Glutamatergic neuron (in vitro differentiated cells): ENCODE measurements at places on chromosomes 4 and X. TPM values are rescaled to one million over a fixed set of nuclear protein-coding genes. Genes with fewer than 3 reads are reported as not detected.
A peak's percentile ranks its signal among the peaks of the same experiment; 100 is the strongest.

The AKAP4 gene
- total RNA-seq = not detected

- H3K27me3 ChIP-seq = peaks cover 5% of the 10 kb centered on the region
- no peak overlapping the region for H3K4me3 ChIP-seq
- no peaks in the 10 kb centered on the region for H3K36me3 ChIP-seq
- peak overlapping the region; percentile 6 for H3K27ac ChIP-seq
These were observed 16.1 kb upstream of the PPP2R3B start for GRCh38 chrX:402857-403256.

The SHOX gene
- 0.22 TPM for total RNA-seq

The HSFX4 gene
- not detected for total RNA-seq

- H3K27ac ChIP-seq = no peak overlapping the region
- no peaks in the 10 kb centered on the region for H3K36me3 ChIP-seq
- no peaks in the 10 kb centered on the region for H3K4me1 ChIP-seq
These were observed 52.2 kb upstream of the BLTP1 start for GRCh38 chr4:122099896-122100295.

The CPZ gene
- 0.27 TPM for total RNA-seq
